Peyer's patch (tissue), 4 donors: ENCODE measurements at places on chromosomes 2 and 18. TPM values are rescaled to one million over a fixed set of nuclear protein-coding genes. Genes with fewer than 3 reads are reported as not detected.

GRCh38 chr2:190505696-190506095 is 28.8 kb downstream of the NEMP2 start:
- H3K36me3 ChIP-seq: no peaks in the 10 kb centered on the region
- H3K27me3 ChIP-seq: no peaks in the 10 kb centered on the region
- no peak overlapping the region for H3K4me3 ChIP-seq
- H3K4me1 ChIP-seq: no peaks in the 10 kb centered on the region

DNA sequence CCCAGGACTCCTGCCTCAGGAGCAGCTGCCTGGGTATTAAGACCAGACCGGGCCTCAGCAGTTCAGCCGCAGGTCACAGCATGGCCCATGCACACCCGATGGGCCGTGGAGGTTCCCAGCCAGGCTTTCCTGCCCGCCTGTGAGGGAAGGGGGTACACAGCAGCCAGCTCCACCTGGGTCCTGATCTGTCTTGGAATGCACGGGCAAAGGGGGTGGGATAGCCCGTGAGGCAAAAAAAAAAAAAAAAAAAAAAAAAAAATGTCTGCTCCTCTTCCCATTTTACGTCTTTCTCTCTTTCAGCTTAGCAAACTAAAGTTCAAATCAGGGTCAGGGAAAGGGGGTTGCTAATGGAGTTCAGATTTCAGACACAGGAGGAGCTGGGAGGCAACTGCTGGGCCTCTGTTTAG is 385.2 kb downstream of the TNS1 start:
- no peaks in the 10 kb centered on the region for H3K36me3 ChIP-seq
- H3K4me1 ChIP-seq: no peaks in the 10 kb centered on the region
- no peak overlapping the region for H3K4me3 ChIP-seq
- H3K27me3 ChIP-seq: no peaks in the 10 kb centered on the region
- H3K27ac ChIP-seq: no peak overlapping the region
- no peak for DNase-seq

DNA sequence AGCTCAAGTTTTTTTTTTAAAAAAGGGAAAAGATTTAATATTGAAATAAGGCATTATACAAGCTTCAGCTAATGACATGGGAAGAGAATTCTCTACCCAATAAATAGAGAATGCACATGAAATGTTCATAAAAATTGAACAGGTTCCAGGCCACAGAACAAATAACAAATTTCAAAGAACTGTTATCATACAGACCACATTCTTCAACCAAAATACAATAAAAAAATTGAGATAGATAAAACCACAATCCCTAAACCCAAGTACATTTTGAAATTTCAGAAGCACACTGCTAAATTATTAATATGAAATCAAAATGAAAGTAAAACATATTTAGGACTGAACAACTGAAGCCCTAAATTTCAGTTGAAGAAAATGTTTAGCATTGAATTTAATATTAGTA is 89.6 kb downstream of the BCL2 start:
- no peaks in the 10 kb centered on the region for H3K27me3 ChIP-seq
- H3K36me3 ChIP-seq: no peaks in the 10 kb centered on the region
- DNase-seq: no peak
- no peaks in the 10 kb centered on the region for H3K4me1 ChIP-seq
- H3K27ac ChIP-seq: no peak overlapping the region

DNA sequence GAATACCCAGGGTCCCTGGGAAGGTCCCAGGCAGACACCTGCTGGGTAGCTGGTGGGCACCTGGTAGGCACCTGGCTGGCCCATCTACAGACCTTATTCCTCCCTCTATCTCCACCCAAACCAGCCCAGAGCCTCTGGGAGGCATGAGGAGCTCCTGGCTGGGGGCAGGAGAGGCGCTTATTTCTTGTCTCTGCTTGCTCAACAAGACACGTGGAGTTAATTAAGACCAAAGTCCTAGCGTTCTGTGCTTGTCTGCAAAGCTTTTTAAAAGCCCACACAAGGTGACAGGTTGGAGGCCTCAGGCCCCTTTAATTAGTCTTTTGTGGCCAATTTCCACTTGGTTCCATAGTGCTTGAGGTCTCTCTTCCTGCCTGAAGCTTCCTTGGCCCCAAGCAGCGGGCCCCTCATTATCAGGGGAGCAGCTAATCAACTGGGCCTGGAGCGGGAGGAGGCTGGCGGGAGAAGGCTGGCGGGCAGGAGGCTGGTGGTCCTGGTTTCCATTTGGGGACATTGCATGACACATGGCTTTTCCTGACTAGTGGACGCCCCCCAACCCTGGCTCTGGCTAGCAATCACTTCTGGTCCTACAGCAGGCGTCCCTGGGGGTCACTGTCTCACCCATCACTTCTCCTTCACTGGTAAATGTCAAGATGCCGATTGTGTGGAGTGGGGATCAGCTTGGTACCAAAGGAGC is 65.4 kb upstream of the HDAC4 start:
- H3K27ac ChIP-seq: no peak overlapping the region
- no peaks in the 10 kb centered on the region for H3K27me3 ChIP-seq
- H3K36me3 ChIP-seq: no peaks in the 10 kb centered on the region
- DNase-seq: peak; percentile 43

GRCh38 chr18:50286391-50287027 is 983 bp downstream of the CXXC1 start:
- peak overlapping the region; percentile 76 for H3K4me3 ChIP-seq
- H3K27me3 ChIP-seq: no peaks in the 10 kb centered on the region
- peak; percentile 58 for DNase-seq
- H3K27ac ChIP-seq: peak overlapping the region; percentile 82

The MROH2A gene
- 0.27 TPM for total RNA-seq

DNA sequence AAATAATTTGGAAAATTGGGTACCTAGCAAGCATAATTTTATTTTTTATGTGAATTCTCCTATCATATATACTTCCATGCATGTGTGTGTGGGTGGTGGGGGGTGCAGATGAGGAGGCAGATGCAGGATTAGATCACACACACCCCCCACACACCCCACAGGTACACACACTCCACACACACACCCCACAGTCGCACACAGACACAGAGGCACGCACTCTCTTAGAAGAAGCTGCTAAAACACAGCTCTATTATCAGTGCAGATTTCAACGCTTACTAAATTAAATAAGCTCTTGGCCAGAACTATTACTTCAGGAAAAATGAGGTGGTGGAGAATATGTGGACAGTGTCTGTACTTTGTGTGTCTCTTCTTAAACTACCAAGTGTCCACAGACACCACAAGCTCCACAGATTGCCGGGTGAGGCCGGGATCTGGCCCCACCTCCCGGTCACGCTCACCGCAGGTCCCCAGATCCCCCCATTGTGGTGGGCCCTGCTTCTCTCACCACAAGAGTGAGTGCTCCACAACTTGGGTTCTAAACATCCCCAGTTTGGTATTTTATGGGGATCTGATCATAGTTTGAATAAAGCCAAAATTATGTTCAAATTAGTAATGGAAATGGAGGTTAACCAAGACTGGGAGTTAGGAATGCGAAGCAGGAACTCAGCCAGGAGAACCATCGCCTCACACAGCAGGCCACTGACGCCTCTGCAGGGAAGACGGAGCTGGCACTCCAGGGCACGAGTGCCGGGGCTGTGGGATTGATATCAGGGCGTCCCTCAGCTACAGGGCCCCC is 102.1 kb downstream of the PXDN start:
- no peaks in the 10 kb centered on the region for H3K4me1 ChIP-seq
- no peaks in the 10 kb centered on the region for H3K27me3 ChIP-seq
- H3K36me3 ChIP-seq: no peaks in the 10 kb centered on the region
- DNase-seq: no peak
- H3K4me3 ChIP-seq: no peak overlapping the region

GRCh38 chr2:18856765-18857164 is 267.4 kb upstream of the NT5C1B start:
- H3K27me3 ChIP-seq: no peaks in the 10 kb centered on the region
- no peak for DNase-seq
- H3K4me3 ChIP-seq: no peak overlapping the region
- H3K36me3 ChIP-seq: no peaks in the 10 kb centered on the region
- H3K27ac ChIP-seq: no peak overlapping the region
